ENCODE measurements at places on chromosomes 7 and 10. TPM values are rescaled to one million over a fixed set of nuclear protein-coding genes. Genes with fewer than 3 reads are reported as not detected.

The ACSM6 gene
- not detected for total RNA-seq

The ATOH7 gene
- total RNA-seq = 0.19 TPM

The SDK1 gene
- 0.46 TPM for total RNA-seq

The GIMAP4 gene
- not detected for total RNA-seq

The NPFFR1 gene
- 0.01 TPM for total RNA-seq

The SMC3 gene
- 44.0 TPM for total RNA-seq

The DNAJC30 gene
- total RNA-seq = 10.4 TPM

The PNLIPRP2 gene
- total RNA-seq = not detected

Data from A549 treated with DMSO at 1 μM for 4 hours (cell line).